ENCODE measurements at places on chromosomes 16 and 17. TPM values are rescaled to one million over a fixed set of nuclear protein-coding genes. Genes with fewer than 3 reads are reported as not detected.

The ZNF597 gene
- total RNA-seq: 2.9 TPM

The AKTIP gene
- total RNA-seq: 19.6 TPM

The PRR11 gene
- total RNA-seq: 24.6 TPM

The SHCBP1 gene
- total RNA-seq: 23.8 TPM

The SMARCE1 gene
- total RNA-seq: 100 TPM

The LAT gene
- 2.3 TPM for total RNA-seq

The TSPAN10 gene
- not detected for total RNA-seq

The TP53TG3 gene
- not detected for total RNA-seq

The CD7 gene
- not detected for total RNA-seq

The LGALS9B gene
- total RNA-seq: not detected

The RDM1 gene
- not detected for total RNA-seq

The TERB1 gene
- not detected for total RNA-seq

The ATAD5 gene
- 7.7 TPM for total RNA-seq

The TBC1D3C gene
- not detected for total RNA-seq

The GFAP gene
- total RNA-seq: not detected
